ENCODE measurements at places on chromosomes 2 and 18.

GRCh38 chr2:19748711-19749506 lies 152.9 kb downstream of the TTC32 start:
- no peak for DNase-seq

DNA sequence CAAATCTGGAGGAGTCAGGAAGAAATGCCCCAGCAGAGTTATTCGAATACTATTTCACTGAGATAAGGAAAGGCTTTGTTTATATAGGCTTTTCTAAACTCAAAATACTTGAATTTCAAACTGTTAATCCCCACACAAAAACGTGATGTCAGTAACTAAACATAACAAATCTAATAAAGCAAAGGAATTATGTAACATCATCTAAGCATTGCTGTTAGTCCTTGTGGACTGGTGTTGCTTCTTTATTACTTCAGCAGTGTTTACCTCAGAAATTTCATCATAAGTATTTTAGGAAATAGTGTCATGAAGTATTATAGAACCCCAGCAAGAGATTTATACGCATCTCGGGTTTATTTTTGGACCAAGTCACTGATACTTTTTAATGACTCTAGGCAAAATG lies 19.7 kb upstream of the SANBR start:
- DNase-seq = no peak

GRCh38 chr2:193276069-193276468 lies 1081.3 kb upstream of the TMEFF2 start:
- no peak for DNase-seq

DNA sequence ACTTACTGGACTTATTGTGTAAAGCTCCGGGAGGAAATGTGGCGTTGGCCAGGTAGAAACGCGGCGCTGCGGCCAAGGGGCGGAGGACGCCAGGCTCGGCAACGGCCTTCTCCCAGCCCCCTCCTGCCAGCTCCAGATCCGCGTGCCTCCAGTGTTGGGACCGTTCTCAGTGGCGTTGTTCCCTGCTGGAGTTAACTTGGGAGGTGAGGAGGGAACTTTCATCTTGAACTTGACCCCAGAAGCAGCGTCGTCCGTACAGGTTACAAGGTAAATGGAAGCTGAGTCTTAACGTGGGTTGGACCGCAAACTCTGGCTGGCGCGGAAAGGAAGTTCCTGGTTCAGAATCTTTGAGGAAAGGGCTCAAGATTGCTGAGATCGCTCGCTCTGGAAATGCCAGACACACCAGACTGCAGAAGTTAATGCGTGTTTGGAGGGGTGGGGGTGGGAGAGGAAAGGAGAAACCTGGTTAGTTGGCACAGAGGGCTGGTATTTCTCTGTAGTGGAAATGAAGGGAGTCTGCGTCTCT lies 1.3 kb downstream of the TANC1 start:
- peak; percentile 69 for DNase-seq

DNA sequence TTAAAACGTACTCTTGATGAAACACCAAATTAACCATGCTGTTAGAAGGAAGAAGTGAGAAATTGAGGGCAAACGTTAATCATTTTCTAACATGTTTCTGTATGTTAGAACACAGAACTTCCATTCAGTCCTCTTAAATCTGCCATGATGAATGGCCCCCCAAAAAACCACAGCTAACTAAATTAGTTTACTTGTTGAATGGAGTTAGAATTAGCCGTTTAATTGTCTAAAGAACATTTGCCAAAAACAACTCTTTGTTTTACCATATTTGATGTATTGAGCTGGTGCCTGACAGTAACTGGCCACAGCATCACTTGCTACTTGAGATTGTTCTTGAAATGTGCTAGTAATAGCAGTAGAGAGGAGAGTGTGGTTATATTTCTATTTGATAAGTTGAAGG lies 12.7 kb downstream of the CCNYL1 start:
- no peak for DNase-seq

DNA sequence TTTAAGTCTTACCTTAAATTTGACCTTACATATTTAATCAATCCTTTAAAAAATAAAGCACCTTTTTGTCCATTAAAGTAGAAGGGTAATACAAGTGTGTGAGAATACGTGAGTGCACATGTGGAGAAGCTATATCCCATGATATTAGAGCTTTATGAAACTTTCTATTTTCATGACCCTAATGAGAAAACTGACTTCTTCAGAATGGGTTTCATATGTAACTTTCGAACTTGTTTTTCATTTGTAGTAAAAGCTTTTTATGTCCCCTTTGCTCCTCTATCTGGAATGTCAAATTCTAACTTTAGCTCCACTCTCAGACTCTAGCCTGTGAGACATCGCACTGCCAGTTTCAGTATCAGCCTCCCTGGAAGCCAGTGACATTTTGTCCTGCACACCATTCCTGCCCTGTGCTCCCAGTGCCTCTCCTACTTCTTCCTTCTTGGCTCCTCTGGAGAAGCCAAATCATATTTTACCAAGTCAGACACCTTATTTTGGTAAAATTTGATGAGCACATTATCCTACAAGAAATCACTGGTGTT lies 42.0 kb downstream of the MAPRE2 start:
- no peak for DNase-seq

- DNase-seq = no peak
Measured at GRCh38 chr2:113187771-113188170, 14.0 kb downstream of the PSD4 start.

GRCh38 chr18:21004726-21005125 lies 106.9 kb downstream of the ROCK1 start:
- no peak for DNase-seq

DNA sequence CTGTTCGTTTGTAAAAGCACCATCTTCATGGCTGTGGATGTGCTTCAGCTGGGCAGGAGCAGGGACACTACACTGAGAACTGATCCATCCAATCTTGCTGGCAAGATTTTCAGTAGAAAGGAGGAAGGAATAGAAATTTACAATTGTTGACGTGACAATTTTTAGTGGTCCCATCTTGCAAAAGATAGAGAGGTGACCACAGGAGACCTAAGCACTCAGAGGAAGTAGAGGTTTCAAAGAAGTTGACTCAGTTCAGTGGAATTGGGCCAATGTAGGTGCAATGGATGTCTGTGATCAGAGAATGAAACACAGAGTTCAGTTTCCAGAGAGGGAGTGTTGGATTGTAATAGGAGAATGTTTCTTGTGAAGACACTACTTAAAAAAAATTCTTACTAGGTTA lies 1.4 kb downstream of the UGT1A5 start:
- no peak for DNase-seq

DNA sequence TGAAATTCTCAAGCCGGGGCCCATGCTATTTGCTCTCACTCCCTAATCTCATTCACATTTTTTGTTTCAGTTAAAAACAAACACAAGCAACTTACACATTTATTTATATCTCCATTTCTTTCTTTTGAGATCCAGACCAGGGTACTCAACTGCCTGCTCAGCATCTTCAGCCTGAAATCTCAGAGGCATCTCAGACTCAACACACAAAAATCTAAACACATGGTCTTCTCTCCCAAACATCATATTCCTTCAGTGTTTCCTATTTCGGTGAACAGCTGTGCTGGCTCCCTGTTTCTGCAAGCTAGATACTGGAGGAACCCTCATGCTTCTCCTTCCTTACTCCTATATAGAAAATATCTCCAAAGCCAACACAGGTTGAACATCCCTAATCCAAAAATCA lies 11.3 kb upstream of the RTTN start:
- no peak for DNase-seq

DNA sequence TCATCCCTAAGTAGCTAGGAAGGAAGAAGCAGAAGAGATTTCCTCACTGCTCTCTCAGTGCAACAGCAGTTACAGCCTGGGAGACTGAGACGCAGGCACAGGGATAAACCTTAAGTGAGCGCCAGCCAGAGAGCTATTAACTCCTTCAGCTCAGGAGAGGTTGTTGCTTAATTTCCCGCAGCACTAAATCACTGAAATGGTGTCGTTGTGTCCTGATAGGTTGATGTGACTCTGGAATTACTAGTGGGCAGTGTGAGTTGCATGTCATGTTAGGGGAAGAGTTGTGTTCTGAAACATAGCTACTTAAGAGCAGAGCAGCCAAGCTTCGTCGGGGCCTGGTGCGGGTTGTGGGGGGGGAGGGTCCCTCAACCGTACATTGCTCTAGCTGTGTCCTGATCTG lies 225.8 kb downstream of the NAPG start:
- no peak for DNase-seq

DNA sequence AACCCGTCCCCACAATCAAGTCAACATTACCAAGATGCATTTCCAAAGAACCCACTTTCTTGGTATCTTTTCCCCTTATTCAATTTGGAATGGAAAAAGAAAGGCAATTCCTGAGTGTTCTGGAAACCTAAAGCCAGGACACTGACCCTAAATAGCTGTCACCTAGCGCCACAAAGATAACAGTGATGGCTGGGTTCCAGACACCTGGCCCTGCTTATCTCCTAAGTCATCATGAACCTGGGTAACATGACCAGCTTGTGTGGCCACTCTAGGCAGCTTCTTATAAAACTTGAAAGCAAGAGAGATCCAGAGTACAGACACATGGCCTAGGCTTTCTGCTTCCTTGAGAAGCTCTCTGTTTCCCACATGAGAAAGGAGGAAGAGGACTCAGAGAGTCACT lies 95.4 kb downstream of the BOD1L2 start:
- DNase-seq = no peak

DNA sequence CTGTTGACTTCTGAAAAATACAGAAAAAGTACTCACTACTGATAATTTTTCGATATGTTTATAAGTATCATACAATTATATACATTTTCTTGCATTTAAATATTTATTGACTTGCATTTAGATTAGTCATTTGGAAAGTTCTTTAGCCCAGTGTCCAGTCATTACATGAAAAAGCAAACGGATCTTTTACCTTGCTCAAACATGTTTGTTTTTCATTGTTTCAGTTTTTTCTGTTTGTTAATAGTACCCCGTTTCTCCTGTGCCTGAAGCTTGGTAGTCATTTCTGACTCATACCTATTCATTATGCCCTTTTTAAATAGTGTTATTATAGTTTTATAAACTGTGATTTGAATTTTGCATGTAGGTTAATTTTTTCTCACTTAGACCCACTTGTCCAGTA lies 28.1 kb downstream of the CEP192 start:
- DNase-seq = no peak

- no peak for DNase-seq
Measured at GRCh38 chr2:231946241-231946814, 15.2 kb upstream of the DIS3L2 start.

DNA sequence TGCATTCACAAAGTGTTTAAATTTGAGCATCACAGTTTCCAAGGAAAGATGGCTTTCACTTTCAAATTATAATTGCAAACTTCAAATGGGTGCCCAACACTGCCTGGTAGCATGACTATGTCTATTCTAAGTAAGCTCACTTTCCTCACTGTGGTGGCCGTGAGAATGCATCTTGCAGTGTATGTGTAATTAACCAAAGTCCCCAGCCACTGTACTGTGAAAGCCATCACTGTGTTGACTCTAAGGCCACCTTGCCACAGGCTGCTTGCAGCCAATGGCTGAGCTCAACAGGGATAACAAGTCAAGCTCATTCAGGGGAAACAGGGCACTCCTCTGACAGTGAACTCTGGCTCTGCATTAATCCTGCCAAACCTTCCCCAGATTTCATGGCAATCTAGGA lies 43.3 kb upstream of the LGALSL start:
- peak; percentile 38 for DNase-seq

DNA sequence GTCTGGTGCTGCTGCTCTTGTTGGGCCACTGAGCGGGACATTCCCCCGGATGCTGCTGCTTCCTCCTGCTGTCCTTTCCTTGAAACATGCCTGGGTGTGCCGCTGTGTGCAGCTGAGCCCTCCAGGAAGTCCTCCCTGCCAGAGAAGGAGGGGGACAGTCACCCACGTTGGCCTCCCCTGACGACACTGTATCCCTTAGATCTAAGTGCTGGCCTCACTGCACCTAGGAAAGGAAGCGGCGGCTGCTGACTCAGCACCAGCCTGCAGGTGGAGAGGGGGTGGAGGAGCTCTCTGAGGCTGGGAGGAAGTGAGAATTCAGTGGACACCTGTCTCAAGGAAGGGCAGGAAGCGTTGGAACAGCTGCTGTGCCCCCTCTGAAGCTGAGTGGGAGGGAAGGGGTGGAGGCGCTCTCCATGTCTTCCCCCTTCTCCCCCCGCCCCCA lies 239.8 kb downstream of the HAUS1 start:
- DNase-seq = peak; percentile 96

DNA sequence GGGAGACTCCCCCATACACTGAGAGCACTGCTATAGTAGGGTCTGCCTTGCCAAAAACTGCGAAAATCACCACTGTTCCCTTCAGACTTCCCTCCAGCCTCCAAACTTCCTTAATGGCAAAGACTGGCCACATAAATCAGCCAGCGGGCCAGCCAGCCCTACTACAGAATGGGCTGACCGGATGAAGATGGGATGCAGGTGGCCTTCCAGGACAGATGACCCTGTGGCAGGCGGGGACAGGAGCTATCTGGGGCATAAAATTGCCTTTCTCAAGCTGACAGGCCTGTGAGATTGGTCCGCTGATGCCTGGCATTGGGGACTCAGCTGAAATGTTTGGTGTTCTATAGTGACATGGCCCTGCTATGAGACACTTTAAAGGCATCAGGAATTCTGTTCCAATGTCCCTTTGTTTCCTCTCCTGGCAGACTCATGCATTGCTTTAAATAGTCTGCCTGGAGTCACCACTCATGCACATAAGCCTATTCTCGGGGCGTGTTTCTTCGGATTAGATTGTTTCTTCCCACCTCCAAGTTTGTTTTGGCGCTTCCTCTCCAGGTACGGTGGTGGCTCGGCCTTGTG lies 135.9 kb downstream of the ALPK2 start:
- DNase-seq = no peak

GRCh38 chr18:36297417-36298125 lies at the start of gene FHOD3:
TSS of gene FHOD3 (plus strand) at chr18:36297713. CDS start at chr18:36297836, 123 bp downstream.
- peak; percentile 94 for DNase-seq

DNA sequence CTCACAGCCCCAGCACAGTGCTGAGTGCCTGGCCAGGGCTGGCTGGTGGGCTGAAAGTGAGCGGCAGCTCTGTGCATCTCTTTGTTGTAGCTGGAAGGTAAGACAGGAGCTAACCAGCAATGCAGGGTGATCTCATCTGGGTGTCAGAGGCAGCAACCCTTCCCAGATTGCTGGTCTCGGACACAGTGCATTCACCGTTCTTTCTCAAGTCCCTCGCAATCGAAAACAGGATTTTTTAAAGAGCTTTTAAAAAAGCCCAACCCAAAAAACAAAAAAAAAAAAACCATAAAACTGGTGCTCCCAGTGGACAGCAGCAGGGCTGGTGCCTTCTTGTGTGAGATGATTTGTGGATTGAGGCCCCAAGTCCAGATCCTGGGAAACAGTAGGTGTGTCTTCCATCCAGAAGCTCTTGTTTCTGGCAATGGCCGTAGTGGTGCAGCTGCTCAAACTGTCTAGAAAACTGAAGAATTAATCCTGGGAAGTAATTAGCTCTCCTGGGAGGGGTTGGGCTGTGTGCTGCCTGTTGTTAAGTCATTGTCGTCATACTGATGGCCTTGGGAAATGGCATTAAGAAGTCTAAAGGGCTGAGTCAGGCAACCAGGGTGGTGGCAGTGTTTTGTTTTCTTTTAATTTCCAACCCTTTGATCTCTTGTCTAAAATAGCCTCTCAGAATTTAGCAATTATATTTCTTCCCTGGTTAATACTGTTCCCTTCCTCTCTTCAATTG lies 156.7 kb downstream of the KLHL29 start:
- DNase-seq = no peak

- no peak for DNase-seq
Measured at GRCh38 chr2:40405465-40405864, 46.4 kb downstream of the SLC8A1 start.
